ENCODE measurements at places on chromosomes 2 and 18.

- no peak for DNase-seq
Observed at GRCh38 chr18:61946449-61946848, 53.6 kb upstream of the RNF152 start.

DNA sequence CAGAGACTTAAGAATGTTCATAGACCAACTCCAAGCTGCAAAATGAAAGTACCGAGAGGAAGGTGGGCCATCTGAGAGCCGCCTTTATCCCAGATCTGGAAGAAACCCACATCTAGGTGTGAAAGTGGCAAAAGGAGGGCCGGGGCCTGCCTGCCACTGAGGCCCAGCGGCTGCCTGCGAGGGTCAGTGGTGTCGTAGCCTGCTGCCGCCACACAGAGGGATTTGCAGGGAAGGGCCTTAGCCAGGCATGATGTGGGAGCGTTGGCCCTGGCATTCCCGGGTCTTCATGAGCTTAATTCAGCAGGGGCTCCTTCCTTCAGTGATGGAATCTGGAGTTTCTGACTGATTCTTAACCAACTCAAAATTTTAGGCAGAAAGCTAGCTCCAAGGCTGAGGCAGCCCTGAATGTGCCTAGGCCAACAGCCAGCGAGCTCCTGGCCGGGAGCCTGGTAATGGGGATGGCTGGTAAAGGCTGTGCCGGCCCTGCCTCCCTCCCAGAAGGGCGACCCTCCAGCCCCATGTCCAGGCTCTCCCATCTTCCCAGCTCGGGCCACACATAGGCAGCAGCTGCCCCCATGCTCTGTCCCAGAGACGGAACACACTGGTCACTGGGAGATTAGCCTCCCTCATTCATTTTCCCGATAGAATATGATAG lies 230.1 kb downstream of the AGAP1 start:
- no peak for DNase-seq

- no peak for DNase-seq
Observed at GRCh38 chr2:47034973-47035609, 119.5 kb upstream of the MCFD2 start.

DNA sequence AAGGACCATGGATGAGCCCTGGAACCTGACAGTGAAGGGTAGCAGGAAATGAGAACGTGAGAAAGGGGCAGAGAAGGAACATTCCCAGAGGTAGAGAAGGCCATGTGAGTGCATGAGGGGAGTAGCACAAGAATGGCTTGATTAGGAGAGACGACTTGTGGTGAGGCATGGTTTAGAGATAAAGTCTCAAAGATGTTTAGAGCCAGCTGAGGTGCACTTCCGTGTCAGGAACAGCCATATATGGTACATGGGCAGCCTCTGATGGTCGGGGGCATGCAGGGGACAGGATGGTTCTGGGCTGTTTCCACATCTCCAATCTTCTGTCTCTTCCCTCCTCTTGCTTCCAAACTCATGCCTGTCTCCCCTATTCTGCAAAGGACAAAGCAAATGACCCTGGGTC lies 28.8 kb upstream of the EFEMP1 start:
- DNase-seq: no peak

GRCh38 chr2:97354576-97354975 lies 235.1 kb downstream of the ANKRD36B start:
- no peak for DNase-seq

DNA sequence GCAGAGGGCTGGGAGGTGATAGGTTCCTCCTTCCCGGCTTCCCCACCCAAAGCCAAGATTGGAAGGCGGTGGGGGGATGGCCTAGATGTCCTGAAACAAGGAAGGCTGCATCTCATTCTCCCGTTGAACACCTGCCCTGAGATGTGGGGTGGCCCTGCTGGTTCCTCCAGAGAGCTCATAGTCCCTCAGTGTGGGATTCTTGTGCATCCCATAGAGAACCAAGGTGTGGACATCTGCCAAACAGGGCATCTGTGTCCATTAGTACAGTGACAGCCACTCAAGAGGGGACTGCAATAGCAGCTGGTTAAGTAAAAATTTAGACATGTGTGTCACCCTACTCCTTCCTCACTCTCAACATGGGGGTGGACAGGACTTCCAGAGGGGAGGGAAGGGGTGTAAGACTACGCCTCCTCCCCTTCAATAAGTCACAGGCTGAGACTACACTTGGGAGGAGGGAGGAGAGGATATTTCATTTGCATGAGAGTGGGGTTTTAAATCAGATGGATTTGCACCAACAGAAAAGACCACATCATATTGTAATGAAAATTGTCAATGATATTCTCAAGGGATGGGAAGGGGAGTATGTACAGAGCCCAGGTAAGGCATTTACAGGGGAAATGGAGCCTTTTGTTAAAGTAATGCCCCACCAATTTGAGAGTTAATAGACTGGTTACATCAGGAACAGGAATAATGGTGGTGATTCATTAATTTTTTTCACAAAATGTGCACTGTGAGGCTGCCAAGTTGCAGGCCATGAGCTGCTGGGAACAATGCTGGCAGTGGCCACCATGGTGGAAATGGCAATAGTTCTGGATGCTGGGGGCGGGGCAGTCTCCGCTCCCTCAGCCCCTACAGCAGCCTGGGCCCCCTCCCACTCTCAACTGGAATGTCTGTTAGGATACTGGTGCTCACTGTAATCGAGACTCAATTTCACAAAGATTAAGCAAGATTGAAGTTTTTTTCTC lies 80.6 kb downstream of the TEX51 start:
- peak; percentile 66 for DNase-seq

DNA sequence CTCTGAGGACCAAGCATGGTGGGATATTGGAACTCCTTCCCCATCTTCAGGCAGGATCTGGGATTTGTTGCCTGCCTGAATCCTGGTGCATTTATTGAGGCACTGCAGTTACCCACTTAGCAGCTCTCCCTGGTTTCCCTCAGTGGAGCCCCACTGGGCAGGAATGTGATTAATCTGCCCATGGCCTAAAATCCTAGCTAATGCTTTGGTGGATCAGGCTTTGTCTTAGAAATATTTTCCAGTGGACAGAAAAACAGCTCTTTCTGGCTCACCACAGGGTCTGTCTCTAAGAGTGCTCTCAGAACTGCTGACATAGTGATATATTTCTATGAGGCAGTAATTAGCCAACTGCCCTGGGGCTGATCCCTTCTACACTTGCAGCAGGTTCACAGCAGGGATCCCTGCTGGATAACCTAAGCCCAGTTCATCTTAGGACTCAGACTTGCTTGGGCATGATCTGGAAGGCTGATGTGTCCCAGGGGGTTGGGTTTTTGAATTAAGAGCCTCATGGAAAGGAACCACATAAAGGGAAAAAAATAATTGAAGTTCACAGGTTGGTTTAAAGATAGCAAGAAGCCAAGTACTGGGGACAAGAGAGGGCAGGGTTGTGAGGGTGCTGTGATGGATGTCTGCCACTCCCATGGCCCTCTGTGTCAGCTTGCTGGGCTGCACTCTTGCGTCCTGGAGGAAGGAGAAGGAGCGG lies 44.3 kb upstream of the ZDBF2 start:
- no peak for DNase-seq

DNA sequence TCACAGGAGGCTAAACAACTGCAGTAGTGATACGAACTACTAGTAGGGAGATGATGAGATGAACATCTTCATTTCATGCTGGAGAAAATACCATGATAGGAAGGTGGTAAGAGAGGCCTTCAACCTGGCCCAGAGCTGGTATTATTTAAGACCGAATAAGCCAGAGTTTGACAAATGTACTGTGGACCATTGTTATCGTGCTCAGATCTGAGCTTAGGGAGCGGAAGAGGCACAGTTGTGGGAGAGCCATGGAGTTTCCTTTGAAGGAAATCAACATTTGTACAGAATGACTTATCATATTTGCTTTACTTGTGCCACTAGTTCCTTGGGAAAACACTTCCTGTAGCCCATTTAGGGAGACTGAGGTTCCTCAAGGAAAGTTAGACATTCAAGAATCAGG lies 260.6 kb upstream of the TNP1 start:
- DNase-seq: no peak

- DNase-seq: no peak
Observed at GRCh38 chr2:233482616-233483015, 84.0 kb downstream of the USP40 start.

DNA sequence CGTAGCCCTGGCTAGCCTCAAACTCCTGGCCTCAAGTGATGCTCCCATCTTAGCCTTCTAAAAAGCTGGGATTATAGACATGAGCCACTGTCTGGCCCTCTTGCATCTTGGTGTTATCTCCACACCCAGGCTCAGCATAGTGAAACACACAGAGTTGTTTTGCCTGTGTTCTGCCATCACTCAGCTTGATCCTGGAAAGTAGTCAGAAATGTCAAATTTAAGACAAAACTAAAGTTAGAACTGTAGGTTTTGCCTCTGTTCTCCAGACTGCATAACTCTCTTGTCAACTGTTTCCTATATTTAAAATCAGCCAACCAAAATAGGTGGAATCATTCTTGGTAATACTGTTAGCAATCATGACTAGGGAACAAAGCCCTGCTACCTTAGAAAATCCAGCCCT lies 72.1 kb upstream of the GULP1 start:
- DNase-seq: no peak

- DNase-seq: no peak
Observed at GRCh38 chr2:8855010-8855409, 17.6 kb upstream of the KIDINS220 start.

DNA sequence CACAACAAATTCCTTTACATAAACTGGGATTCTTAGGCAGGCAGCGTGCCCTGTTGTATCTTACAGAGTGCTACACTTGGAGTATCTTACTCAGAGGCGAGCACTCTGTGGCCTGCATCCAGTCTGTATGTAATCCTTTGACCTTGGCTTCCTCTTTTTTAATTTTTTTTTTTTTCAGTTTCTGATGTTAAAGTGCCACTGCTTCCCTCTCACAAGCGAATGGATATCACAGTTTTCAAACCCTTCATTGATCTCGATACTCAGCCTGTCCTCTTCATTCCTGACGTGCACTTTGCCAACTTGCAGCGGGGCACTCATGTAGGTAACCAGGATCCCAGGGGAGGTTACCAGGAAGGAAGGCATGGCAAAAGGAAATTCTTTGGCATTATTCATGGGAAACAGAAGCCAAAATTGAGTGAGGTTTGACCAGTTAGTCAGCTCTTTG lies 40.4 kb downstream of the GRHL1 start:
- DNase-seq: no peak

DNA sequence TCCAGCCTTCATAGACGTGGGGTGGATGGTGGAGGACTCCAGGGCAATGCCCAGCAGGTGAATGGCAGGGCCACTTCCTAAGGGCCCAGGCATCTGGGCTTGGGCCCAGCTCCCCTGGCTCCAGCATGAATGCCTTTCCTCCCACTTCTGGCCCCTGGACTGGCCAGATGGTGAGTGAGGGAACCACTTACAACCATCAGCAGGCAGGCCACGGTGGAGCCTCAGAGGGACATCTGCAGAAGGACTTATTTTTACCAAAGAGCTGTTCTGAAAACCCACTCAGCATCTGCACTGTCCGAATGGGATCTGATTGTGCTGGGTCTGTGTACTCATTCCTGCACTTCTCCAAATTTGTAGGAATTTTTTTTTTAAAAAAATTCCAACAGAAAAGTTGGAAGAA lies 69.6 kb downstream of the SNTG2 start:
- DNase-seq: no peak

- no peak for DNase-seq
Observed at GRCh38 chr2:54638774-54639187, 84.7 kb upstream of the EML6 start.

Data from nucleus accumbens (tissue), 56 donors.